ENCODE measurements at places on chromosomes 4 and X. TPM values are rescaled to one million over a fixed set of nuclear protein-coding genes. Genes with fewer than 3 reads are reported as not detected.

The UPF3B gene
- 6.0 TPM for polyA plus RNA-seq

DNA sequence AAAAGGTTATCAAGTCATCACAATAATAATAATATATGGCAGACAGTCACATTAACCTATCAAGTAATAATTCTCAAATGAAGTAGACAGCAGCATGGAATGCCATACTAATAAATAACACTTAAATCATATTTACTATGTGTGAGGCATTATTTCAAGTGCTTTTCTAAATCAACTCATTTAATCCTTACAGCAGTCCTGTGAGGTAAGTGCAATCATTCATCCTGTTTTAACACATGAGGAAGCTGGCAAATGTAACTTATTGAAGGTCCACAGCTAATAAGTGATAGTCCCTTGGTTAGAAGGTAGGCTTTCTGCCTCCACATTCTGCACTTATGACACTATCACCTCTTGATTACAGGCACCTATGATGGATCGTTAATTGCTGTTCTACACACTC lies 24.5 kb downstream of the GABRA4 start:
- DNase-seq: no peak

DNA sequence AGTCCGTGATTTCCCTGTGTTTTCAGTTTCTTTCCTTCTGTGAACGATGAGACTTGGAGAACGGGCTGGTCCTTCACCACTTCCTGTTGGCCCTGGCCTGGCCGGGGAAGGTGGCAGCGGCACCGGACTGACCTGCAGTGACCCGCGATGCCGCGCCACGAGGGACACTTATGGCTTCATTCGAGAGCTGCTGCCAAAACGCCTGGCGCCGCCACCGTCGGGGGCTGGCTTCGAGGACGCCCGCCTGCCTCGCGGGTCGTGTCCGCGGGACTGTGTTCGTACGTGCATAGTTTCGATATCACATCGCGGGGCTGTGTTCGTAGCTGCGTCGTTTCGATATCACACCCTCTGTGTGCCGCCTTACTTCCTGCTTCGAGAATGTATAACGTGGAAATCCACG lies 7.5 kb upstream of the UVSSA start:
- DNase-seq: no peak

The XAGE1B gene
- not detected for polyA plus RNA-seq

- peak; percentile 78 for DNase-seq
These were observed 76.1 kb downstream of the HMGB2 start for GRCh38 chr4:173257732-173258717.

- no peak for DNase-seq
These were observed 117.0 kb downstream of the ADAM29 start for GRCh38 chr4:175034986-175035705.

The CSN1S1 gene
- not detected for polyA plus RNA-seq

- peak; percentile 65 for DNase-seq
These were observed 141.1 kb downstream of the MAML3 start for GRCh38 chr4:140012688-140013486.

DNA sequence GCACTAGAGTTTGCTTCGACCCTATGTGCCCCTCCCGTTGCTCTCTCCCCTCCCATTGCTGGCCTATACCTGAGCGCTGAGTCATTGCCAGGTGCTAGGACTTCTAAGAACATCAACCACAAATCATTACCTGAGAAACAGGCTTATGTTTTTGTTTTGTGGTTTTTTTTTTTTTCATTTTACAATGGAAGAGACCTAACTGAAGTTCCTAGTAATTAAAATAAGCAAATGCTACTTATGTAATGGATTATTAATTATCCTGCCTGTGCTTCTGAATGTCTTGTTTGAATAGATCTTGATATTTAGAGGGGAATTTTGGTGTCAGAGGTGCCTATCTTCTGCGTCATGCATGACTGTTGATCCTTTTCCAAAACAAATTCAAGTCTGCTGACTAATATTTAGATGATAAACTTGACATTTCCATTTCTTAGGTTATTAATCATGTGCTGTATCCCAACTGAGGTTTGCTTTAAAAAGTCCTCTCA lies 275.4 kb upstream of the CPEB2 start:
- peak; percentile 1 for DNase-seq

GRCh38 chrX:73812256-73812655 lies 249.3 kb downstream of the CHIC1 start:
- DNase-seq: peak; percentile 38

The AFF2 gene
- 0.31 TPM for polyA plus RNA-seq

- DNase-seq: peak; percentile 15
These were observed 90.7 kb downstream of the WFS1 start for GRCh38 chr4:6360385-6360784.

The FAM149A gene
- polyA plus RNA-seq: 1.2 TPM

The LIN54 gene
- 6.8 TPM for polyA plus RNA-seq

GRCh38 chr4:184395451-184395917 lies 78.9 kb downstream of the IRF2 start:
- no peak for DNase-seq

DNA sequence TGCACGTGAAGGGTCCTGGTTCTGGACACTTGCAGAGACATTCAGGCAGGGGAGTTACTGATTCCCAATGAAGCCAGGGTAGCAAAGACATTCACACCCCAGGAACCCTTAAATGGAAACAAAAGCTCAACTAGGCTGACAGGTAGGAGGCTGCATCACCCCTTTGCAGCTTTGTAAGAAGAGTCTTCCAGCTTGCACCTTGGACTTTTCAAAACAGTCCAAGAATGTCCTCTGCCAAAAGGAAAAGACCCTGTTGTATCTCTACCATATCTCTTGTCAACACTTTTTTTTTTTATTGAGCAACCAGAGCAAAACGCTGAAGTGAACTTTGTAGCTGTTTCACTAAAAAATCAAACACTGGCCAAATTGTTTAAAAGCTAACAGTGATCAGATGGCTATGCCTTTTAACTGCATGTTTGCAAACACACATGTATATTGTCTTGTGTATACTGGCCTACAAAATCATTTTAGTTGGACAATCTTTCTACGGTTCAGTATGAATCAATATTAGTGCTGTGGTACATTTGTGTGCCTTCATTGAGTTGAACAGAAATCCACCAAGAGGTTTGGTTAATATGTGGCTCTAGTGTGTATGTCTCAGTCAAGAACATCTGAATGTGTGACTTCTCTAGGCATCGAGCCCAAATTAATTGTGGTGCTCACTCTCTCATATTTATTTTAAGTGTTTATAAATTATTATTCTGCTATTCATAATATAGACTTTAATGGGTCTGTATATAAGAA lies 18.5 kb upstream of the WWC2 start:
- DNase-seq: no peak

- DNase-seq: peak; percentile 42
These were observed 3.1 kb downstream of the KDM6A start for GRCh38 chrX:44876086-44876485.

- peak; percentile 14 for DNase-seq
These were observed 866.5 kb upstream of the INTU start for GRCh38 chr4:126766241-126766640.

- peak; percentile 80 for DNase-seq
These were observed 16.7 kb downstream of the HMX1 start for GRCh38 chr4:8854931-8855330.

DNA sequence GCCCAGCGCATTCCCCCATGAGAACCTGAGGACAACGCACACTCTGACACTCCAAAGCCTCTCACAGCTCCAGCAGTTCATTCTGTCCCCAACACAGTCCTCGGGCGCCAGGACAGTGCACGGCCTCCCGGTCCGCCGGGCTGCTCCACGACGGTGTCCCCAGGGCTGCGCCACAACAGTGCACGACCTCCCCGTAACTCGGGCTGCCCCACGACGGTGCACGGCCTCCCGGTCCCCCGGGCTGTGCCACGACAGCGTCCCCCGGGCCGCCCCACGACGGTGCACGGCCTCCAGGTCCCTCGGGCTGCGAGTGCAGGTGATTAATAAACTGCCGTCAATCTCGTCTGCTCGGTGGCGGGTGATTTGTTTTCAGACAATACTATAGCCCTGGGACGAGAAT lies 585.1 kb upstream of the FRG1 start:
- DNase-seq: no peak
